ENCODE measurements at places on chromosomes 1 and 21. TPM values are rescaled to one million over a fixed set of nuclear protein-coding genes. Genes with fewer than 3 reads are reported as not detected.
A peak's percentile ranks its signal among the peaks of the same experiment; 100 is the strongest.

DNA sequence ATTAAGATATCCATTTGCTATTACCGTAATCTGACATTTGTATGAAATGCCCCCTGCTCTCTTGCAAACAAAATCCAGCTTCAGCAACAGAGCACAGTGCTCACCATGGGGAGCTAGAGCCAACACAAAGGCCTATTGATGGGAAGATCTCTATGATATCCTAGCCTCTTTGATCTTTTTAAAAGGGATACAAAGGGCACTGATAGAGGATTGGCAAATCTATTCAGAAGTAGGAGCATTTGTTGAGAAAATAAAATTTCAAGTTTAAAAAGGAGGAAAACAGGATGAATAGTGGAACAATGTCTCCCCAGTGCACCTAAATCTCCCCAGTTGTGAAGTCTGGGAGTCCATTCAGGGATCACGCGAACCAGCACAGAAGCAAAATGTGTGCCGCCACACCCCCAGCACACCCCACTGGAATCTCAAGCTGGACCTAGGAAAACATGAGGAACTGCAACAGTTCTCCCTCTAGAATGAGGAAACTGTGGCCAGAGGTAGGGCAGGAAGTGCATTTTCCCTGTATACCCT, 32.2 kb downstream of the MRAP start:
- DNase-seq, result no peak

DNA sequence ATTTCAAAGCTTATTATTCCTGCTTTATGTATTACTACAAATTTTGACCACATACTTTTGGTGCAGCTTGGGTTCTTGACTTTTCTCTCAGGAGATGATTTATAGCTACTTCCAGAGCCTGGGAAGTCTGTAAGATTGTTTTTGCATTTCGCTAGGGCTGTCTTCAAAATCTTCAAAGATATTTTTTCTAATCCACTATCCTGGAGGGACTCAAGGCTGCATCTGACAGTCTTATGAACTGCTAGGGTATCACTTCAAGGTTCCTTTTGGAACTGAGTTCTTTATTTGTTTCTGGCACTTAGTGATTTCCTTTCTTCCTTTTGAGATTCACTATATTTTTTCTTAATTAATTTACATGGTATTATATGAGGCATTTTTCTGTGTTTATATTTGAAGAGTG, 90.0 kb upstream of the LYPLAL1 start:
- DNase-seq, result no peak

The AIRE gene
- total RNA-seq, result not detected

DNA sequence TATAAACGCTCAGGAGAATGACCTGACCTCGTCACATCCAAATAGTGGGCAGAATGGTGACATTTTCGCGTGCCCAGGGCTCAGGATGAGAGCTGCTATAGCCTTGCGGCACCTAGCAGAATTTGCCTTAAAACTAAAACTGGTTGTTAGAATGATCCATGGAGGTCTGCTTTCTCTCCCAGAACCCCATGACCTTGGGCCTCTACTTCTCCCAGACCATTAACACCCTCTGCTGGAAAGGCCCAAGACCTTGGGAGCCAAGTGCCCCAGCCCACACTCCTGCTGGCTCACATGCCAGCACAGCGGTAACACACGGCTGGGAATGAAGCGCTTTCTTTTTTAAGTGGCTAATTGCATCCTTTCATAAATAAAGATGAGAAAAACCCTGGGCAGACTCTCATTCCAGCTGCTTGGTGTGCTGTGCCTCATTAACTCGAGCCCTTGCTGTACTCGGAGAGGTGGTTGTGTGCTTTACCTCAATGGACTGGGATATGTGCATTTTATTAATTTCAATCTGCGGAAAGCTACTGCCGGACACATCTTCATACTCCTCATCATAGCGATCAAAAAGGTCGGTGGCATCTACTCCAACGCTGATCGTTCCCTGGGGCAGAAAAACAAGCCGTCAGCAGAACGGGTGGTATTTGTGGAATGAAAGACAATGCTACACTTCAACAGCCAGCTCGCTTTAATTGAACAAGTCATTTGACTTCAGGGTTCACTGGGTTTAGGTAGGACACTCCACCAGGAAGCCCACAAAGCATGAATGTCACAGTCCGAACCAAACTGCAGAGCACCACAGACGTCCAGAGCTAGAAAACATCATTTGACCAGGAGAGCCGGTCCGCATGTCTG, 29.0 kb downstream of the THAP3 start:
- no peak for DNase-seq

The MYOG gene
- not detected for total RNA-seq

The C1orf167 gene
- total RNA-seq, result not detected

DNA sequence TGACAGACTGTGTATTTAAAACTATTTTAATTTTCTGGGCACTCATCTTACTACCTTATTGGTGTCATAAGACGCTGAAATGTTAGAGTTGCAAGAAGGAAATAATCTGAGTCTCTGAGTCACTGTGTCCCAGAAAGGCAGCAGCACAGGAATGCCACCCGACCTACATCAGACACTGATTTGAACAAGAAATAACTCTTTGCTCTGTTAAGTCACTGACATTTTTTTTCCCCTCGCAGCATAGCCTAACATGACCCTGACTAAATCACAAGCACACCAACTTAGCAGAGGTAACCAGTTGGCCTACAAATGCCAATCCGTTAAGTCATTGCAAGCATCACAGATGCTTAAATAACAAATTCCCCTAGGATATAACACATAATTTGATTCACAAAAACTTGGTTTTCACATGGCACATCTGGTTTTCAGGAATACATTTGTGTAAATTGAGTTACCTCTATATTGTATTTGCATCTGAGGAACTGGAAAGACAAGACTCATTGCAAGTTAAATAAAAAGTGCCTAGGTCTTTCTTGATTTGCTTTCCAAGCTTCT, 349.1 kb downstream of the SEC16B start:
- DNase-seq, result no peak

The AK4 gene
- 6.8 TPM for total RNA-seq

The BCL2L15 gene
- 0.57 TPM for total RNA-seq

The OR2T33 gene
- total RNA-seq, result not detected

DNA sequence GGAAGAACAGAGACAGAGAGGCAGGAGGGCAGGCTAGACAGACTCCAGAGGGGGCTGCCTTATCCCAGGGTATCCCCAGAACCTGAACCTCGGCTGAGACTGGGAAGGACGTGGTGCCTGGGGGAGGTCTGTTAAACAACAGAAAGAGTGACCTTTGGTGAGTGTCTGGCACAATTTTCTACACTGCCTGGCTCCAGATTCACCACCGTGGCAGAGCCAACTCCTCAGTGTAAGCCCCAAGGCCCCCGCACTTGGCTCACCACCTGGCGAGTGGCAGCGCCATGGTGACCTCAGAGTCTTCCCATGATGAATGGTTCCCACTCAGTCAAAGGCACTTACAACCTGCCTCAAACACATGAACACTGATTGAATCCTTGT, 6.5 kb downstream of the RD3 start:
- no peak for DNase-seq

- no peak for DNase-seq
Measured at GRCh38 chr1:83807821-83808220, 191.1 kb downstream of the TTLL7 start.

The AIM2 gene
- total RNA-seq, result not detected

DNA sequence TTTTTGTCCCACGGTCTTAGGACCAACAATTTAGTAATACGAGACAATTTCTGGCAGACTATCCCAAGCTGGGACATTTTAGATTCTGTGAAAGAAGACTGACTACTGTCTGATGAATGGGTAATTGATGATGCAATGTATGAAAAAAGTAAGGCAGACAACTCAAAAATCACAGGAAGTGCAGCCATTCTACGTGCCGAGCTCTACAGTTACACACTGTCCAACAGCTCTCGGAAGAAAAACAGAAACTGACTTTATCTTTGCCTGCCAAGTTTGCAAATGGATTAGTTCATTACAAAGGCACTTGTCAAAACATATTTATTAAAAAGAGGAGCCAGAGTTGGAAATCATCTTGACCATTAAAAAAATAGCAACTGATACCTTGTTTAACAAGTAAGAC, 31.3 kb downstream of the ZBTB8B start:
- DNase-seq, result no peak

DNA sequence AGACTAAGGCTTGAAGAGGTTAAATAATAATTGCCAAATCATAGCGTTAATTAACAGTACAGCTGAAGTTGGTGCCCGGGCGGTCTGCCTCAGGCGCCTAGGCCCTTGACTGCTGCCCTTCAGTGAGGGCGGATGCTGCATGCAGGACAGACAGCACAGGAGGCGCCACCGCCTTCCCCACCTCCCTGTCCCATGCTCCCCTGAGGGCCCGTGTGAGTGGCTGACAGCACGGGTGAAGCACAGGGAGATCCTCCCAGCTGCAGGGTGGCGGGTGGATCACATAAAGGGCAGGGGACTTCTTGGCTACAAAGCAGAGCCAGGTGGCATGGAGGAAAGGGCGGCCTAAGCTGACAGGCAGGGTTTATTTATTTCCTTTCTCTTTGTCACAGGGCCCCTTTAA, 49.1 kb downstream of the DDX20 start:
- DNase-seq, result no peak

DNA sequence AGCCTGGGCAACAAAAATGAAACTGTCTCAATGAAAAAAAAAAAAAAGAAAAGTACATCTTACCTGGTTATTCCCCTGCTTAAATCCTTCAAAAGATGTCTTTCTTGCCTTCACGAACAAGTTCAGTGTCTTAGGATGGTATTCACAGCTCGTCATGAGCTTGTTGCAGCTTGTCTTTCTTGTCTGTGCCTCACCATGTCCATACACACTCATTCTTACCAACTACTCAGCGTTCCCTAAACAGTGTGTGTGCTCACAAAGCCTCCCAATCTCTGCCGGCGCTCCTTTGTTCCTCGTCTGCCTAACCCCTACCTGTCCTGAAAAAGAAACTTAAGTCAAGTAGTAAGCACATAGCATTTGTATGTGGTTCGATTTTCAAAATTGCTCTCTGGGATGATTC, 31.1 kb downstream of the UBE4B start:
- DNase-seq, result no peak

DNA sequence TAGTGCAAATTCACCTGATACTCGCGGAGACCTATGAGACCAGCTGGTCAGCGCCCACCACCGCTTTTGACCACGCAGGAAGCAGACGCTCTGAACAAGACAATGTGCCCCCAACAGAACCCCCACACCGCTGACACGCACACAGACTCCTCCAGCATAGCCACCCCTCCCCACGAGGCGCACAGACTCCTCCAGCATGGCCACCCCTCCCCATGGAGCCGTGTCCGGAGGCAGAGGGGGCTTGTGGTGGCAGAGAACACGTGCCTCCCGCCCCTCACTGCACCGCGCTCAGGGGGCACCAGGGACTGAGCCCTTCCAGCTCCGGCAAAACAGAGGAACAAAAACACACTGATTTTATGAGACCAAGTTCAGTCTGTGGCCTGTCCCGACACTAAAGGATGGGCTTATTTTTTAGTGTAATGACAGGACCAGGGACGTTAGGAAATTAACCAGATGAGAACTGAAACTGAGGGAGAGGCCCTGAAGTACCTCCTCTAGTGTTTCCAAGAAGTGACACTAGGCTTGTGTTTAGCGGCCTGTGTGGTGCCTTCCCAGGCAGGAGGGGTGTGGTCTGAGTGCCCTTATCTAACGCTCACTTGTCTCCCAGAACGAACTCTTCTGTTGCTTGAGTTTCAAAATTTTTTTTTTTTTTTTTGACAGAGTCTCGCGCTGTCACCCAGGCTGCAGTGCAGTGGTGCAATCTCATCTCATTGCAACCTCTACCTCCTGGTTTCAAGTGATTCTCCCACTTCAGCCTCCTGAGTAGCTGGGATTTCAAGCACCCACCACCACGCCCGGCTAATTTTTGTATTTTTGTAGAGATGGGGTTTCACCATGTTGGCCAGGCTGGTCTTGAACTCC, 10.0 kb upstream of the AGPAT3 start:
- no peak for DNase-seq

DNA sequence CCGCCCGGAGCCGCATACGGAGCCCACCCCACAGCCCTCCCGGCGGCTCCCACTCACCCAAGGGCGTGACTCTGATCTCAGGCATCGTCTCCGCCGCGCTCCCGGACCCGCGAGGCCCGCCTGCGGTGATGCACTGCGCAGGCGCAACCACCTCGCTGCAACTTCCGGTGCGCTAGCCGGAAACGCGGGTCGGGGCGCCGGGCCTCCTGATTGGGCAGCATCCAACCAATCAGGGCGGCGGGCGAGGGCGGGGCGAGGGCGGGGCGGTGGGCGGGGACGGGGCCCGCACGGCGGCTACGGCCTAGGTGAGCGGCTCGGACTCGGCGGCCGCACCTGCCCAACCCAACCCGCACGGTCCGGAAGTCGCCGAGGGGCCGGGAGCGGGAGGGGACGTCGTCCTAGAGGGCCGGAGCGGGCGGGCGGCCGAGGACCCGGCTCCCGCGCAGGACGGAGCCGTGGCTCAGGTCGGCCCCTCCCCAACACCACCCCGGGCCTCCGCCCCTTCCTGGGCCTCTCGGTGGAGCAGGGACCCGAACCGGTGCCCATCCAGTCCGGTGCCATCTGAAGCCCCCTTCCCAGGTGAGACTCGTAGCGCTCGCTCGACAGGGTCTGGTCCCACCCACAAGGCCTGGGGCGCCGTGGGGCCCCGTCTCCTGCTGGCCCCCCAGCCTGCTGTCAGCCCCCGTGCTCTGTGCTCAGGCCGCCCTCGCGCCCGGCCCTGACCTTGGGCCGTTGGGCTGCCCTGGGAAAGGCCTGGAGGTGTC, at the start of the genes CPTP and INTS11:
Gene CPTP, plus strand, starts transcription at position 279 of the 764 bp plus-strand sequence. CDS start 2,109 bp downstream, outside the sequence.
Gene INTS11, minus strand, starts transcription at position 137 of the 764 bp plus-strand sequence. Its CDS starts 52 bp downstream, at position 85.
- peak; percentile 60 for DNase-seq

- DNase-seq, result peak; percentile 16
Measured at GRCh38 chr1:18339161-18339560, 141.6 kb upstream of the KLHDC7A start.

DNA sequence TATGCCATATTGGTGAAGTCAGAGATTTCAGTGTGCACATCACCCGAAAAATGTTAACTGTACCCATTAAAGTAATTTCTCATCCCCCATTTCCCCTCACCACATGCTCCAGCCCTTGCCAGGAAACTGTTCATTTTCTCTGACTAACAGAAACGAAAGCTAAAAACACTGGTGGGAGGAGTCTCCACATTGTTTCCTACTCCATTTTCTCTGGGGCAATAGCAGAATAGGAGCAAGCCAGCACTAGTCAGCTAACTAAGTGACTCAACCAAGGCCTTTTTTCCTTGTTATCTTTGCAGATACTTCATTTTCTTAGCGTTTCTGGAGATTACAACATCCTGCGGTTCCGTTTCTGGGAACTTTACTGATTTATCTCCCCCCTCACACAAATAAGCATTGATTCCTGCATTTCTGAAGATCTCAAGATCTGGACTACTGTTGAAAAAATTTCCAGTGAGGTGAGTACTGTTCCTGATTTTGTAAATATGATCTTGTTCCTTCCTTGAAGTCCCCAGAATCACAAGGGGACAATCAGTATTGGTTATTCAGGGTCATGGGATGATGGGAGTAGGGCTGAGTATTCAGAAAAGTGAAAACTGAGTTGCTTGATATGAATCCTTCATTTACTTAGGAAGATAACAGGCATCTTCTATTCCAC, at the start of gene IFI16:
Gene IFI16, plus strand, starts transcription at position 204 of the 658 bp plus-strand sequence. CDS start 4,774 bp downstream, outside the sequence.
- DNase-seq, result peak; percentile 92

Measured in A172 (cell line).